ENCODE measurements at places on chromosomes 1 and 21.
A peak's percentile ranks its signal among the peaks of the same experiment; 100 is the strongest.

DNA sequence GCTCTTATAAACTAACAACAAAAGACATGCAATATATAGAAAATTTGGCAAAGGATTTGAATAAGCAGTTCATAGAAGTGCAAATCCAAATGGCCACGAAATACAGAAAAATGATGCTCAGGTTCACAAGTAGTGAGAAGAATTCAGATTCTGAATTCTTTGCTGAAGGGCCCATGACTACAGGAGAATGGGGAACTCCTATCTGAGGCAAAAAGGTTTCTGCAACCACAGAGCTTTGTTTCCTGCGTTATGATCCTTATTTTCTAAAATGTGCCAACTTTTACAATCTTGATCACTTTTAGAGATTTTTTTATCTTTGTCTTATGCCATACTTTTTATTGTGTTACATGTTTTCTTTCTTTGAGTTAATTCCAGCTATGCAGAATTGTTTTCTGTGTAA, 91.3 kb downstream of the ITSN1 start:
- DNase-seq: no peak

- DNase-seq: no peak
These were observed 215.2 kb downstream of the URB2 start for GRCh38 chr1:229841230-229841629.

- DNase-seq: no peak
These were observed 105.5 kb upstream of the CACYBP start for GRCh38 chr1:174894117-174894762.

DNA sequence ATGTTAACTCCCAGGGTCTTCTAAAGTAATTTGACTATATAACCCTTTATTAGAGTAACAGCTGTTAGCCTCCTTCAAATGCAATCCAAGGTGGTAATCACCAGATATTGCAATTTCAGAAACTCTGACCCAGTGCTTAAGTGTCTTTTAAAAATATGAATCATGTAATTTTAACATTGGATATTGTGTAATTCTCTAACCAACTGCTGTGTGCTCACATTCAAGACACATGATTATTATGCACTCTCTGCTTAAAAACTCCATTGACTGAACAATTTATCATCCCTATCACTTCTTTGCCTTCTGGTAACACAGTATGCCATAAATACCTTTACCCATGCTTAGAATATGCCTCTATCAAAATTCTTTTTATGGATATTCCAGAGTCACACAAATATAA, 537.4 kb upstream of the RGS18 start:
- no peak for DNase-seq

- DNase-seq: peak; percentile 13
These were observed 101.1 kb downstream of the ZP4 start for GRCh38 chr1:237789619-237790018.

DNA sequence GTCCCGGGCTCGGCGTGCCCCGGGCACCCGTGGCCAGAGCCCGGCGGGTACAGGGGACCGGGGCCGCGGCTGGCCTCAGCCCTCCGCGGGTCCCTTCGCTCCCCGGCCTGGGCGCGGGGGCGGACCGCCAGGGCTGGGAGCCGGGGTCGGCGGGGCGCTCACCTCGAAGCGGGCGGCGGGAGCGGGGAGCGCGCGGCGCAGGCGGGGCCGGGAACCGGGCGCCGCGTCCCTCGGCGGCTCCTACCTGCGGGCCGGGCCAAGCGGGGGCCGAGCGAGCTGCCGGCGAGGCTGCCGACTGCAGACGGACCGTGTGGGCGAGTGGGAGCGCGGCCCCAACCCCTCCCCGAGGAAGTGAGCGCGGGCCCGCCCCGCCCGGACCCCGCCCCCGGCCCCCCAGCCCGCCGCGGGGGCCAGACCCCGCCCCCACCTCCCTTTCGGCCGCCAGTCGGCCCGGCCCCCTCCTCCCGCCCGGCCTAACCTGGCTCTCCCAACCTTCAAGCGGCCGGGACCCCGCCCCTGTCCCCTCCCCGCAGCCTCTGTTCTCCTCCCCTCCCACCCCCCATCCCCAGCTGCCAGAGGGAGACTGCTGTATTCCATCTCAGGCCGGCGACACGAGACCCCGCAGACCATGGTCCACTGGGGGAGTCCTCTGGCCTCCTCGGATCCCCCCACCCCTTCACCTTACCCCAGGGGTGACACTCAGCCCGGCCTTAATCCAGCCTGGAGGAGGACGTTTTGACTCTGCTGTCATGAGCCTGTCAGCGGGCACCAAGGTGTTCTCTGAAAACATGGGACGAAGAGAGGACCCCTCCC, at the start of gene FHL3:
Gene FHL3 (minus strand): TSS at position 320 of the 813 bp plus-strand sequence. CDS start 6,102 bp downstream, outside the sequence.
- peak; percentile 56 for DNase-seq

DNA sequence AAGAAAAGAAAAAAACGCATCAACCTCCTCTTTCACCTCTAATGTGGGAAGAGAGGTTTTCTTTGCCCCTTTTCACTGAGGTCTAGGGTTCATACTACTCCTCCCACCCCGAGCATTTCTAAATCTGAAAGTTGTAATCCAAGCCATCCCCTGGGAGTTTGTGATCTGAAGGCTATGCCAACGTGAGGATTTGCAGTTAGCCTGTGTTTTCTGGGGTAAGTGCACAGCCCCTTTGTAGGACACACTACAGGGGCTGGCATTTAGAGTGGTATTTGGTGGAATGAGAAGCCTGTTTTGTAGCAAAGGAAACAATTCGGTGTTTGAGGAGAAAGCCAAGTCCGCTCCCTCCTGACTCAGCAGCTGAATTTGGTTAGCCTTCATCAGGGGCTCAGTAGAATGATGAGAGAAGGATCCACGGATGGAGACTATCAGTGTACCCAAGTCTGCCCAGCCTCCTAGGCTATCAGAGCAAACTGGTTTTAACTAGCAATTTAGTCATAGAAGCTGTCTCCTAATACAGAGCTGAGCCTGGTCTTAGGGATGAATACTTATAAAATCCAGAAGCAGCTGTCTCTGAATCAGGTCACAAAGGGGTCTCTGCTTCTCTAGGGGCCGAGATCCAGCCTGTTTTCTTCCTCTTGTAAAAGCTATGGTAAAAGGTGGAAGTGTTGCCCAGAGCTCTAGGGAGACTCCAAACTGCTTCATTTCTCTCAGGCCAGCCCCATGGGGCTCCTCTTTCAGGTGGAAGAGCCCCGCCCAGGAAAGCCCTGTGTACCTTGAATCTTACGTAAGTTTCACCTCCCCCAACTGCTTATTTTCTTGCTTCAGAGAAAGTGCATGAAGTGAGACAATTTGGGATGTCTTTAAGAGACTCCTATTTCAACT, 2.1 kb downstream of the PCP4L1 start:
- peak; percentile 17 for DNase-seq

GRCh38 chr1:75396745-75397144, 214.2 kb downstream of the SLC44A5 start:
- no peak for DNase-seq

DNA sequence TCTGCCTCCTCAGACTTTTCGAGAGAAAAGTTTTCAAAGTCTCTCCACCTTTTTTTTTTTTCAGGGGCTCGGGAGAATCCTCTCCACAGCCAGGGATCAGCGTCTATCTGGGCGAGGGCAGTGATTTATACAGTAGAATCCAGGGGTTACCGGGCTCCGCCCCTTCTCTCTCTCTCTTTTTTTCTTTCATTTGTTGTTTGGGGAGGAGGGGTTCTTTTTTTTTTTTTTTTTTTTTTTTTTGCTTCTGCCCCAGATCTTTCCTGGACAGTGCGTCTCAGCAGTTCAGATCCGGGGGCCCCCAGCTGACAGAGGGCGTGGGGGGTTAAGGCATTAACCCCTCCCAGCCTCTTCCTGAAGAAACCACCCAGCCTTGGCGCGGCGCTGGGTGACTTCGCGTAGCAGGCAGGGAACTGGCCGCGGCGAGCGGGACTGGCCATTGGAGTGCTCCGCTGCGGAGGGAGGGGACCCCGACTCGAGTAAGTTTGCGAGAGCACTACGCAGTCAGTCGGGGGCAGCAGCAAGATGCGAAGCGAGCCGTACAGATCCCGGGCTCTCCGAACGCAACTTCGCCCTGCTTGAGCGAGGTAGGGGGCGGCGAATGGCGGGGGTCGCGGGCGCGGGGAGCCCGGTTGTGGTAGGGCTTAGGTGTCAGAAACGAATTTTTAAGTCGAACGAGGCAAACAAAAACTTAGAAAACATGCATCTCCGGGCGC, at the start of gene S1PR1:
Gene S1PR1 (plus strand): TSS at position 504 of the 713 bp plus-strand sequence. CDS start 1,966 bp downstream, outside the sequence.
- DNase-seq: no peak

GRCh38 chr21:34715518-34715917, 46.7 kb downstream of the CLIC6 start:
- no peak for DNase-seq
